Activated CD4-positive, alpha-beta memory T cell treated with anti-CD3 and anti-CD28 coated beads, Interleukin-2, amount 10 ng/mL, durations not matched to agents 7 days and 5 days (primary cell): ENCODE measurements at places on chromosomes 12 and 14. TPM values are rescaled to one million over a fixed set of nuclear protein-coding genes. Genes with fewer than 3 reads are reported as not detected.

DNA sequence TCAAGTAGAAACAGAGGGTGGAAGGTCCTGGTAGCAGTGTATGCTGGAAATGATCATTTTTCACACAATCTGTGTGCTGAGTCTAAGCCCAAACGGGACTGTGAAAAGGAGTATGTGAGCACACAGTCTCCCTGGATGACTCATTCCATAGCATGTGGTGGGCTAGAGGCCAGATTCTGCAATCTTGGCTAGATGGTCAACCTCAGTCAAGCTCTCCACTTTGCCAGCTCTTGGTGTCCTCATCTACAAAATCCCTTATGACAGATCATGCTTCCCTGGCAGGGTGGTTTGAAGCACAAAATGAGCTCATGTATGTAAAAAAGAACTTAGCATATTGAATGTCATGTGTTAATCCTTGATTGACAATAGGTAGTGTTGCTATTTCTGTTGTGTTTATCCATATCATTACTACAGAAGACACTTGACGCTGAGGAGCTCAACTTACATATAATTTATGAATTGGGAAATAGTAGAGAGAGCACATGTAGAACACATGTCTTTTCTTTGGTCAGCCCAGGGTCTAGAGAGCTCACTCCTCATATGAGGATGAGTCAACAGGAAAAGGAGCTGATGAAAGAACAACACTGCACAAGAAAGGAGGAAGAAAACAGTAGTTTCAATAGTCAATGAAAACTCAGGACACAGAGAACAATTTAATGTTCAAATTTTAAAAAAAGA is 517.5 kb downstream of the BCL11B start:
- H3K27me3 ChIP-seq, result peaks cover 2% of the 10 kb centered on the region
- H3K36me3 ChIP-seq, result no peaks in the 10 kb centered on the region
- DNase-seq, result no peak
- no peak overlapping the region for H3K27ac ChIP-seq
- H3K4me1 ChIP-seq, result peaks cover 6% of the 10 kb centered on the region
- H3K4me3 ChIP-seq, result no peak overlapping the region

- H3K36me3 ChIP-seq, result no peaks in the 10 kb centered on the region
- no peak overlapping the region for H3K27ac ChIP-seq
- H3K4me3 ChIP-seq, result no peak overlapping the region
- no peaks in the 10 kb centered on the region for H3K27me3 ChIP-seq
Measured at GRCh38 chr12:18750085-18750484, 12.2 kb downstream of the CAPZA3 start.

GRCh38 chr14:96085369-96085768 is 46.2 kb downstream of the C14orf132 start:
- H3K27me3 ChIP-seq, result no peaks in the 10 kb centered on the region
- H3K4me3 ChIP-seq, result no peak overlapping the region
- H3K36me3 ChIP-seq, result no peaks in the 10 kb centered on the region
- H3K27ac ChIP-seq, result no peak overlapping the region

DNA sequence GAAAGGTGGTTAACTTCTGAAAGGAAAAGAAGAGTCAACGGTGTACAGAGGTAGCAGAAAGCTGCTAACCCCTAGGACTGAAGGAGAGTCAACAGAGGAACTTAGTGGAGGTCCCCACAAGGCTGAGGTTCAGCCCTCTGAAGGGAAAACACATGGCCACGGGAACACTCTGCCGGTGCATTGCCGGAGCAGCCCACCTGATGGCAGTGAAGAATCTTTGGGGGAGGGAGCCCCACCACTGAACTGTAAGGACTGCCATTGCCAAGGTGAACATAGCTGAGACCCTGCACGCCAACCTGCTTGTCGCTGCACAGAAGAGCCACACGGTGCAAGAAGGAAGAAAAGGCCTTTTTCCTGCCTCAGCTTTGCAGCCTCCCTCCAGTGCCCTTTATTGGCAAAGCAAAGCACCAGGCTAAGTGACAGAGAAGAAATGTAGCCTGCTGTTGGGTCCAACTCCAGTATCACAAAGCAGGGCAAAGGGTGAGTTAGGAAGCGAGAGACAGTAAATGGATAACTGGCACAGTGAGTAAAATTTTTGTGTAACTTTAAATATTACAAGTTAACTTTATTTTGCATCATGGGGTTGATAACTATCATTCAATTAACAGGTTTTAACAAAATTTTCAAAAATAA is 76.9 kb downstream of the LIN52 start:
- H3K4me1 ChIP-seq, result no peaks in the 10 kb centered on the region
- H3K36me3 ChIP-seq, result peaks cover 6% of the 10 kb centered on the region
- H3K4me3 ChIP-seq, result no peak overlapping the region
- H3K27me3 ChIP-seq, result no peaks in the 10 kb centered on the region

DNA sequence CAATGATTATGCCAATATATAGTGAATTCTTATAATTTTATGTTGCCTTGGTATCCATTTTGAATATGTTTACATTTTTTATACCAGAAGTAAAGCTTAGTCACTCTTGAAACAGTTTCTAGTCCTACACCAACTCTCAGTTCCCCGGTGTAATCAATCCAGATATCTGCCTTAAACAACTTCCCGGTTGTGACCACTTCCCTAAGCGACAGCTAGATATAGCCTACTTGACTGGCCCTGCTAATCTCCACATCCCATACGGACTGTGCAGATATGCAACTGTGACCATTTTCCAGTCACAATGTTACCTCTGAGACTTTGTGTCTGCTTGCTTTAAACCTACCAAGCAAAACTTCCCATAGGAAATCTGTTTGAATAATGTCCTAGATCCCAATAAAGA is 1551.5 kb upstream of the SEL1L start:
- no peak overlapping the region for H3K4me3 ChIP-seq
- H3K4me1 ChIP-seq, result no peaks in the 10 kb centered on the region
- H3K27ac ChIP-seq, result no peak overlapping the region
- no peaks in the 10 kb centered on the region for H3K36me3 ChIP-seq
- DNase-seq, result no peak

- no peaks in the 10 kb centered on the region for H3K27me3 ChIP-seq
- no peak overlapping the region for H3K4me3 ChIP-seq
- H3K4me1 ChIP-seq, result no peaks in the 10 kb centered on the region
Measured at GRCh38 chr14:104559028-104559803, 20.3 kb upstream of the C14orf180 start.

The KRT71 gene
- not detected for total RNA-seq
